ENCODE measurements at places on chromosomes 3 and 15.

GRCh38 chr3:195467641-195468390, 25.0 kb upstream of the ACAP2 start:
- H3K4me1 ChIP-seq: no peaks in the 10 kb centered on the region
- no peaks in the 10 kb centered on the region for H3K27me3 ChIP-seq
- no peaks in the 10 kb centered on the region for H3K36me3 ChIP-seq

DNA sequence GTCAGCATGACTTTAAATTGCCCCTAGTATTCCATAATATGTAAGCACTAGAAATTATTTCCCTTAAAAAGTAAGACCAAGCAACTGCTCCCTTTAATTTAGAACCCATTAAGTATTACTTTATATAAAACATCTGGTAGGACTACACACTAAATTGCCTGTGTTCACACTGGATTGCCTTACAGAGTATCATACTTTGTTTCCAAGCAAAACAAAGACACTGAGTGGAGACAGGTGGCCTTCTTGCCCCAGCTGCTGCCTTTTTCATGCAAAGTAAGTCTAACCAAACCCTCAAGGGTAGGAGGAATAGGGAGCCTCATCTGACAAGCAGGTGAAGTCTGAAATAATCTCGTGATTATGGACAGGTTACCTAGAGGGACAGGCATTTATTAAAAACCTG, 87.3 kb downstream of the PEX5L start:
- H3K27ac ChIP-seq: no peak overlapping the region
- no peaks in the 10 kb centered on the region for H3K27me3 ChIP-seq
- H3K4me1 ChIP-seq: no peaks in the 10 kb centered on the region
- no peak overlapping the region for H3K4me3 ChIP-seq

DNA sequence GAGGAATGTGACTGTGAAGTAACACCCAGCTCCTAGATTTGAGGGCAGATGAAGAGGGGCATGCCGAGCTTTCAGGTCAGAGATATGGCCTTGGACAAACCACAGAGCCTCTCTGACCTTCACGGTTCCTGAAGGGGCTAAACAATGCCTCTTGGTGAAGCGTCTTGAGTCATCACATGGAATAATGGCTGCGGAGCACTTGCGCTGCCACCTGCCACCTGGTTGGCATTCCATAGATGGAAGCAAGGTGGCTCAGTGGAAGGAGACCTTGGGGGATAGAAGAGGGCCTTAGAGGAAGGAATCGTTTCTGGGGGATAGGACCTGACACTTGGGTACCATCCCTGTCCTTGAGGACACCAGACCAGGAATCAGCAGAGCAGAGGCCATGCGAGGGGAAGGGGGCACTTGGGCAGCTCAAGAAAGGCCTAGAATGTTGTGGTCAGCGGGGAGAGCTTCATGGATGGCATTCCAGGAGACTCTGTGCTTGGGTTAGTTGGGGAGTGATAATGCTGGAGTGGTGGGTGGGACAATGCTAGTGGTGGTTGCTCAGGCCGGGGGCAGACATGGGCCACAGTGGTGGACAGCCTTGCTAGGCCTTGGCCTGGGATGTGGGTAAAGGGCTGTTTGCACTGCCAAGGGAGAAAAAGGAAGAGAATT, 12.6 kb downstream of the MRAS start:
- DNase-seq: no peak
- H3K4me1 ChIP-seq: no peaks in the 10 kb centered on the region
- no peaks in the 10 kb centered on the region for H3K27me3 ChIP-seq
- no peak overlapping the region for H3K4me3 ChIP-seq

GRCh38 chr15:39344662-39345141, 236.2 kb upstream of the THBS1 start:
- no peak overlapping the region for H3K4me3 ChIP-seq
- H3K27ac ChIP-seq: no peak overlapping the region
- no peak for DNase-seq
- H3K36me3 ChIP-seq: no peaks in the 10 kb centered on the region
- no peaks in the 10 kb centered on the region for H3K27me3 ChIP-seq

DNA sequence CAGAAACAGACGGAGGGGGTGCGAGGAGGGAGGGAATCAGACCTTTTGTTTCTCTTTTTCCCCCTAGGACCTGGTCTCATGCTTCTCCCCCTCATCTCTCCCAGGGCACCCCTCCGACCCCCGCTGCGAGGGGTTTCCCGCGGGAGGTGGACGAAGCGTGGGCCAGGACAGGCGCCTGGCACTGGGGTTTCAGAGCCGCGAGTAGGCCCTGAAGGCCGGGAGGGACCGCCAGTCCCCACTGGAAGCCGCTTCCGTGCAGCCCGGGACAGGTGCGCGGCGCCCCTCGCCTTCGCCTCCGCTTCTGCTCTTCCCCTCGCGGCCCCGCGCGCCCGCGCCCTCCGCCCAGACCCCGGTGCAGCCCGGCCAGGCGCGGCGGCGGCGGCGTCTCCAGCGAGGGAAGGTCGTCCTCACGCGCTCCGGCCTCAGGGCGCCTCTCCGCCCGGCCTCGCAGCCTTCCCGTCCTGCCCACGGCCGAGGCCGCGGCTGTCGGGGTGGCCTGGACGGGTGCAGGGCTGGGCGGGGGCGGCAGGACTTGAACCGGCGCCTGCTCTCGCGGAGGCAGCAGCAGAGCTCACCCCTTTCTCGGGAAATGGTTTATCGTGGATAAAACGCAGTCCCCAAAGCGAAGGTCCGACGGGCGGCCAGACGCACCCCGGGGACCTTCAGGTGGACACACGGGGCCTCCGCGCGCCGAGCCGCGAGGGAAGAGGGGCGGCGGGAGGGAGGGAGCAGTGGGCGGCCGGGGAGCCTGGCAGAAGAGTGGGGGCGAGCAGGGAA, 31.5 kb upstream of the ADAMTS17 start:
- no peak overlapping the region for H3K27ac ChIP-seq
- no peaks in the 10 kb centered on the region for H3K27me3 ChIP-seq
- DNase-seq: no peak
- no peaks in the 10 kb centered on the region for H3K4me1 ChIP-seq

DNA sequence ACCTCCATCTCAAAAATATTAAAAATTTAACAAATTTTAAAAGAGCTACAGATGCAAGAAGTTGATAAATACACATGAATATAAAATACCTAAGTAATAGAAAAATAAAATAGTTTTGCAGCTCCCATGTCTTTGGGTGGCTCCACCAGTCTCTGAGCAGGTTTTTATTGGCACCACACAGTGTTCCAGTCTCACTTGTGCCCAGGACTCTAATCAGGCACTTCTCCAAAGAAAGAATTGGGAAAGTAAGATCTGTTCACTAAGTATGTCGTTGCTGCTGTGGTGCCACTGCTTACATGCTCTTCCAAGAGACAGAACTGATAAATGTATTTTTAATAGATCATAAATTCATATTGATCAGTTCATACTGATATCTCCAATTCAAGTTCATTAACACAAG, 92.5 kb upstream of the ABI3BP start:
- no peaks in the 10 kb centered on the region for H3K27me3 ChIP-seq
- DNase-seq: no peak
- no peaks in the 10 kb centered on the region for H3K4me1 ChIP-seq

GRCh38 chr3:184378651-184379357, 797 bp upstream of the THPO start:
- H3K4me1 ChIP-seq: peaks cover 22% of the 10 kb centered on the region
- H3K4me3 ChIP-seq: no peak overlapping the region
- DNase-seq: no peak
- peaks cover 1% of the 10 kb centered on the region for H3K36me3 ChIP-seq
- no peaks in the 10 kb centered on the region for H3K27me3 ChIP-seq

DNA sequence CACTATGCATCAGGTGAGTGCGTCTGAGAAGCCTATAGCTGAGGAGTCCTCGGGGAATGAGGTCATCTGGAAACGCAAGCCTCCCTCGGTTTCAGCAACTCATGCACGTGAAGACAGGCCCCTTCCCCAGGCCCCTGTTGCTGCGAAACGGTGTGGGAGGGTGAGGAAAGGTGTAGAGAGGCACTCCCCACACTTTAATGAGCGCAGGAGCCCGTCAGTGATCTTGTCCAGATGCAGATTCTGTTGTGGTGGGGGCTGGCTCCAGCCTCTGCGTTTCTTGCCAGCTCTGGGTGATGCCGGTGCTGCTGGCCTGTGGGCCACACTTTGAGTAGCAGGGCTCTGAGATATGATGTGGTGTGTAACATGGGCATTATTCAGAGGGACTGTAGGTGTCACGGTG, 38.6 kb upstream of the LACTB start:
- peaks cover 40% of the 10 kb centered on the region for H3K4me1 ChIP-seq
- DNase-seq: no peak
- H3K36me3 ChIP-seq: no peaks in the 10 kb centered on the region
- no peak overlapping the region for H3K4me3 ChIP-seq
- peak overlapping the region; percentile 98 for H3K27ac ChIP-seq

DNA sequence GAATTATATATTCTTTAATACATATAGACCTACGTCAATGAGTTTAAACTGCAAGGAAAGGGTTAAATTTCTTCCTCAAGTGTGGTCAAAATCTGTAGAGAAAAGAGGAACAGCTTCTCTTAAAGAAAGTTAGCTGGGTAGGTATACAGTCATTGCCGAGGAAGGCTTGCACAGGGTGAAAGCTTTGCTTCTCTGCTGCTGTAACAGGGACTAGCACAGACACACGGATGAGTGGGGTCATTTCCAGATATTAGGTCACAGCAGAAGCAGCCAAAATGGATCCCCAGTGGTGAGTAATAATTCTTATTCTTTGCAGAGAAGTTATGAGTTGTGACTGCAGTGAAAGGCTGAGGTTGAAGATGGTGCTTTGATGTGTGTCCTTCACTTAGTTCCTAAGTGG, at the start of gene CD86:
Gene CD86, plus strand, starts transcription at position 148 of the 400 bp plus-strand sequence. Its CDS starts 128 bp downstream, at position 276.
- H3K4me3 ChIP-seq: no peak within 1 kb of the TSS
- H3K4me1 ChIP-seq: no peaks in the 10 kb centered on the region
- H3K36me3 ChIP-seq: no peaks in the 10 kb centered on the region
- H3K27ac ChIP-seq: no peak within 1 kb of the TSS
- no peaks in the 10 kb centered on the region for H3K27me3 ChIP-seq
- no peak for DNase-seq

GRCh38 chr3:32246079-32246675, 7.7 kb downstream of the CMTM8 start:
- H3K36me3 ChIP-seq: no peaks in the 10 kb centered on the region
- H3K27me3 ChIP-seq: no peaks in the 10 kb centered on the region
- no peak for DNase-seq

DNA sequence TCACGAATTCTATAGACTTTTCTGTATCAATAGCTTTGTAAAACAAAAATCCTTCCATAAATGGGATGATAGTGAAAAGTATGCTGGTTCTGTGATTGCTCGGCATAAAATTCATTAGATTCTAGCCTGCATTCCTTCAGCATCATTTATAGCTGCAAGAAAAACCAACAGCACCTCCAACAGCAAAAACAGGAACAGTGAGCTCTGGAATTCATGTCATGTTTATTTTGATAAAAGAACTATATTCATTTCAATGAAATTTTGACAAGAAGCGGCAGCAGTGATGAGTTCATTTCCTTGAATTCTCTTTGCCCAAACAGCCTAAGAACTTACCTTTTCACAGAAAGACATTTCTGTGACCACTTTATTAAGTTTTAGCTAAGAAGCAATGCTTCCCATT, 515.2 kb upstream of the CCDC54 start:
- no peaks in the 10 kb centered on the region for H3K27me3 ChIP-seq
- no peak for DNase-seq
- H3K27ac ChIP-seq: no peak overlapping the region
- H3K36me3 ChIP-seq: no peaks in the 10 kb centered on the region
- no peak overlapping the region for H3K4me3 ChIP-seq

GRCh38 chr3:112579232-112579631, 17.4 kb downstream of the SLC35A5 start:
- H3K4me3 ChIP-seq: no peak overlapping the region
- H3K27ac ChIP-seq: no peak overlapping the region
- no peaks in the 10 kb centered on the region for H3K4me1 ChIP-seq
- H3K36me3 ChIP-seq: no peaks in the 10 kb centered on the region
- no peaks in the 10 kb centered on the region for H3K27me3 ChIP-seq
- no peak for DNase-seq

GRCh38 chr15:67208396-67208795, 46.1 kb downstream of the AAGAB start:
- no peak for DNase-seq
- no peaks in the 10 kb centered on the region for H3K36me3 ChIP-seq
- no peaks in the 10 kb centered on the region for H3K27me3 ChIP-seq
- no peak overlapping the region for H3K4me3 ChIP-seq
- H3K4me1 ChIP-seq: no peaks in the 10 kb centered on the region

GRCh38 chr3:180409170-180409569, 192.8 kb upstream of the TTC14 start:
- no peaks in the 10 kb centered on the region for H3K27me3 ChIP-seq
- no peak overlapping the region for H3K27ac ChIP-seq
- no peak for DNase-seq
- no peaks in the 10 kb centered on the region for H3K36me3 ChIP-seq

DNA sequence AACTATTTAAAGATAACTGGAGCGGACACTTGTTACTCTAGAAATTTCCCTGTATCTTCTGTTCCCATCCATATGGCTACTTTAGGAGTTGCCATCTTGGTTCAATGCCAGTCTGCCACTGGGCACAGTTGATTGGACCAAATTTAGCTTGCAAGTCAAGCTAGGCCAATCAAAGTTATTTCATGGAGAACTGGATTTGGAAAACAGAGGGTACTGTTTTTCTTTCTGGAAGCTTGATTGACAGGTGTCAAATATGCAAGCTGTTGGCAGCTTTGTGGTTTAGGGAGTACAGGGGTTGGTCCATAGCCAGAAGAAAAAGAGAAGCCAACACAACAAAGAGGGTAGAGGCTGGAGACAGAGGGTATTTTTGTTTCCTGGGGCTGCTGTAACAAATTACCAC, 33.4 kb upstream of the KLHL25 start:
- DNase-seq: no peak
- no peaks in the 10 kb centered on the region for H3K27me3 ChIP-seq
- no peak overlapping the region for H3K4me3 ChIP-seq

- no peaks in the 10 kb centered on the region for H3K4me1 ChIP-seq
- no peak overlapping the region for H3K27ac ChIP-seq
- no peak overlapping the region for H3K4me3 ChIP-seq
- no peak for DNase-seq
Measured at GRCh38 chr15:37370941-37371340, 270.6 kb upstream of the MEIS2 start.

DNA sequence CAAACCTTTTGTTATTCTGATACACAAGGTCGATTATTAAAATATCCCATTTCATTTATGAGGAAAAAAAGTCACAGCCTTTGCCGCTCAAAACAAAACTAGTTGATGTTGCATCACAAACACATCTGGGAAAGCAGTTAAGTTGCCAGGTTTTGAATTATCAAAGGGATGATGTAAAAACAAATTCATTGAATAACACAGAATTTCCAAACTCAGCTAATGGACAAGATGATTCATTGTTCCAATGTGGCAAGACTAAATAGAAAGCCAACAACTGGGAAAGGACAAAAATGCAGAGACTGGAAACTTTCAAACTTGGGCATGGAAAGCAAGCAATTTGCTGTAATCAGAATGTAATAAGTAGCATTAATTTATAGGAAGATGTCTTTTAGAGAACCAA, 610.0 kb upstream of the ZNF385D start:
- no peak overlapping the region for H3K4me3 ChIP-seq
- no peaks in the 10 kb centered on the region for H3K36me3 ChIP-seq
- H3K27me3 ChIP-seq: no peaks in the 10 kb centered on the region
- DNase-seq: no peak
- no peak overlapping the region for H3K27ac ChIP-seq
- no peaks in the 10 kb centered on the region for H3K4me1 ChIP-seq

GRCh38 chr3:72651498-72651897, 196.7 kb downstream of the SHQ1 start:
- H3K27ac ChIP-seq: no peak overlapping the region

- H3K27ac ChIP-seq: peak overlapping the region; percentile 88
- no peaks in the 10 kb centered on the region for H3K27me3 ChIP-seq
- no peaks in the 10 kb centered on the region for H3K4me1 ChIP-seq
- no peaks in the 10 kb centered on the region for H3K36me3 ChIP-seq
- H3K4me3 ChIP-seq: peak overlapping the region; percentile 79
Measured at GRCh38 chr3:111979434-111980038, 710 bp downstream of the ABHD10 start.
